ENCODE measurements at places on chromosomes 2 and 18.

- no peak for DNase-seq
These were observed 86.2 kb downstream of the SCN1A start for GRCh38 chr2:166041613-166042012.

DNA sequence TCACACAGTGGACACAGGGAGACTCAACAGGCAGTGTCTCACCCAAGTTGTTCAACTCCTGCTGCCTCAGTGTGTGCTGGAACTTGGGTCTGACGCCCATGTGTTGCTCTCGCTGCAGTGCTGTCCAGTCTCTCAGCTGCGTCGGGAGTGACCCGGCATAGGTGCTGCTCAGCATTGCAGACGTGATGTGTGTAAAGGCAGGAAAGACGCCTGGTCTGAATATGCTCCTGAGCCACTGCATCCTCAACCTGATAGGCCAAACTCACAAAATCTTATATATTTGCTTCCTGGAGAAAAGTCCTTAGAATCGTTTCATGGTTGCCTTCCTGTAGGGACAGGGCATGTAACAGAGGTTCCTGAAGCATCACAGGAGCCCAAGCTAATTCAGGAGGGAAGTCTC, 152.9 kb downstream of the INSIG2 start:
- DNase-seq = no peak

DNA sequence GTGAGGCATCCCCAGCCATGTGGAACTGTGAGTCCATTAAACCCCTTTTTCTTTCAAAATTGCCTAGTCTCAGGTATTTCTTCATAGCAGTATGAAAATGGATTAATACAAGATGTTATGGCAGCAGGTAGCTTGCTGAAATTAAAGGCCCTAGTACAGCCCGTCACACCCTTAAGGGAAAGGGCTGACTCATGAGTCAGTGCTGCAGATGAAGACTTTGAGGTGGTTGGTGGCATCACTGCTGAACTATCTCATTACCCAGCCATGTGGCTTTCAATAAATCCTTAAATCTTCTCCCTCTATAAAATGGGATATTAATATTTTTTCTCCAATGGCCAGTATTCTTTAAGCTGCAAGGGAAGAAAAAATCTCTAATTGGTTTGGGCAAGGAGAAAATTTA, 226.1 kb upstream of the CCDC68 start:
- no peak for DNase-seq

- no peak for DNase-seq
These were observed 3.4 kb downstream of the SERPINB2 start for GRCh38 chr18:63890950-63891304.

- no peak for DNase-seq
These were observed 646 bp downstream of the ALS2 start for GRCh38 chr2:201779901-201780673.

- DNase-seq = no peak
These were observed 7.3 kb upstream of the ARHGAP15 start for GRCh38 chr2:143121957-143122356.
